ENCODE measurements at places on chromosomes 6 and 20.

GRCh38 chr6:21665110-21665391 is 71.5 kb downstream of the SOX4 start:
- no peak for DNase-seq

- no peak for DNase-seq
Measured at GRCh38 chr6:150936021-150936555, 70.6 kb downstream of the MTHFD1L start.

DNA sequence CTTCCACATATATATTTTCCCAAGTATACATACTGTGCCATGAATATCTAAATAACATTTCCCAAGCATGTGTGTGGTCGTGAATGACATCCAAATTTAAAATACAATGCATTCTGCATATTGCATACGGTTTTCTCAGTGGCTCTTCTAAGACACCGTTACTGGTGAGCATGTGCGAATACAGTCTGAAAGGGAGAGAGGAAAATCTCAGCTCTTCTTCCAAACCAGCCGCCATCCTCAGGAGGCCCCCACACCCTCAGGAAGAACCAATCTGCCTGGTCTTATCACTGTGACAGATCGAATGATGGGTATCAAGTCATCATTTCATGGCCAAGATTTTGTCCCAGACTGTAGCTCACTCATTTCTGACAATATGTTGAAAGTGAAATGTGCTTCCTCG is 50.7 kb downstream of the ADAT2 start:
- DNase-seq: no peak

- no peak for DNase-seq
Measured at GRCh38 chr6:44316481-44316880, 3.3 kb upstream of the AARS2 start.

- no peak for DNase-seq
Measured at GRCh38 chr6:38057994-38058393, 238.5 kb downstream of the ZFAND3 start.

DNA sequence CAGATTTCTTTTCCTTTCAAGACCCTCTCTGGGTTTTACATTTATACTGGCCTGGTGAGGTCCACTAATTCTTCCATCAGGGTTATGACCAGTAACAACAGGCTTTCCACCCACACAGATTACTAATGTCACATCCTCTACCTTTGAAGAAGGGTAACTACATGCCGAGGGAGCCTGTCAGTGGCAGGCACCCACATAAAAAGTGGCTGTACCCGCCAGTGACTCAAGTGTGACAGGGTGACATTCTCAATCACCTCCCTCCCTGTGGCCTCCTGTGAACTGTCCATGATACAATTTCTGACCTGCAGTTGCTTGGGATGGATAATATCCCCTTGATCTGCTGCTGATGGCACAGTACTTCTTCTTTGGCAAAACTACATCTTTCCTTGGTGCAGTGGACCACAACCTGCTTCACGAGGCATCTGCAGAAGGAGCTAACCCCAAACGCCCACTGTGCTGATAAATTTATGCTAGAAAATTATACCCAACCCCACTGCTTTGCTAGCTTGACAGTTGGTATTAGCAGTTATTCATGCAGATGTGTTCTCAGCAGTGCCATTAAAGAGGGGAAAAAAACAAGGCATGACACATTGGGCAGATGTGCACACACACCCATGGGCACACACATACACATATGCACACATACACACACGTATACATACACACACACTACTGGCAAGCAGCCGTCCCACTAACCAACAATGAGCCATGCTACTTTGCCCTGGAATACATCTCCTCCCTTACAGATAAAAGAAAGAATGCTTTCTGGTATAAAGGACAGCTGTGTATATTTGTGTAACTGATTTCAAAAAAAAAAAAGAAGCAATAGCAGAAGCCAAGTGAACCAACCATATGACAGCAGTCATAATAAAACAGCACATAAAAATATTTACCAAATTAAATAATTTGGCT is 20.8 kb downstream of the GFOD1 start:
- no peak for DNase-seq

DNA sequence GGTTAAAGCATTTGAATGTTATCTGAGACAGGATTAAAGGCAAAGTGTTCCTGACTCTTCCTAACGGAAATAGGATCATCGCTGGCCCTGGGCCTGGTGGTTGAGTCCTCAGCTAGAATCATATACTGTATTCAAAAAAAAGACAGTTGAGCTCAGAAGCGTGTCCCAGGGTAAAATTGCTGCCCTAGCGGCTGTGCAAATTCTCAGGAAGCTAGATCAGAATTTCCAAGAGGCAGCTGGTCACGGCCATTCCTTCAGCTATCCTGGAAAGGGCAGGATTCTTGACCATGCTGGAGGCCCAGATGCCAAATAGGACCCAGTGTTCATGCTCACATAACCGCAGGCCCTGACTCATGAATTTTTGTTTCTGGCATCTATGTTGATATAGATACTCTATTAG is 67.4 kb downstream of the STMND1 start:
- DNase-seq: no peak

GRCh38 chr20:61439251-61439650 is 187.2 kb downstream of the CDH4 start:
- no peak for DNase-seq

DNA sequence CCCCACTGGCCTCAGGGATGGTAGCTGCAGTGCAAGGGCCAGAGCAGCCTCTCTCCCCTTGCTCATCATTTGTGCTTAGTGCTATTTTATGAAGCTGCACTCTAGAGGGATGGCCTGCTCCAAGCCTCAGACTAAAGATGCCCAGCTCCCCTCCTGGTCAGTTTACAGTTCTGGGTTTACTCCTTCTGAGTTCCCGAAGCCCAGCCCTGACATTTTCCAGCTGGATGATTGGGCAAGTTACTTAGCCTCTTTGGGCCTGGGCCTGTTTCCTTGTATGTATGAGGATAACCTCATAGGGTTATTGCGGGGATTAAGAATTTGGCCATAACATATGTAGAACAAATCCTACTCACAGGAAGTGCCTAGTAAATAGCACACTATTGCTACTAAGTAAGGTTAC is 31.8 kb upstream of the EMILIN3 start:
- no peak for DNase-seq

GRCh38 chr6:7773322-7773721 is 47.4 kb downstream of the BMP6 start:
- no peak for DNase-seq

DNA sequence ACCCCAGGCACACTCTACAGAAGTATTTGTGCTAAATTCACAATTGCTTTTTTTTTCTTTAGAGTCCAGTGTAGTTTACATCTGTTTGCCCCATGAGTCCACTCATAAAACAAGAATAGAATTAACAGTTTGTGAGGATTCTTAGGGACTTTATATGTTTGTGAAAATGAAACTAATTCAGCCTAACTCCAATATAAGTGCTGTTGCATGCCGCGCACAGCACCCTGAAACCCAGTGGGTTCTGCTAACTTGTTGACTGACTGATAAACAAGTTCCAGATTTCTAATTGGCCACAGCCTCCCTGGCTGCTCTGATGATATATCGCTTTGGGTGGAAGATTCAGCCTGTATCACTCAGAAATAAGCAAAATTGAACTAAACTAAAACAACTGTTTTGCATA is 561.4 kb downstream of the PKHD1 start:
- no peak for DNase-seq

DNA sequence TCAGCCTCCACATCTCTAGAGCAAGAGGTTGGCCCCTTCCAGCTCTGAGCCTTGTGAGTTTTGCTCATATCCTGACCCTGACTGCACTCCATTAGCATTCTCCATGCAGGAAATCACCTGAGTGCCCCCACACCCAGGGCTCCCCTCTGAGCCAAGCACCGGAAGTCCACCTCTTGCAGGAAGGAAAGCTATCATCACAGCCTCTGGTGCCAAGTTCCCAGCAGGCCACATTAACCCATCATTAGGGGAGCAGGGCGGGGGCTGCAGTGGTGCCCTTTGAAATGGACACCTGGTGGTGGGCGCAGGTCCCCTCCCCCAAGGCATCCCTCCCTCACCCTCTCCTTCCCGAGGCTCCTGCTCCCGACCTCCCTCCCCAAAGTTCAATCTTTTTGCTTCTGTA is 16.1 kb downstream of the GRM4 start:
- DNase-seq: no peak

DNA sequence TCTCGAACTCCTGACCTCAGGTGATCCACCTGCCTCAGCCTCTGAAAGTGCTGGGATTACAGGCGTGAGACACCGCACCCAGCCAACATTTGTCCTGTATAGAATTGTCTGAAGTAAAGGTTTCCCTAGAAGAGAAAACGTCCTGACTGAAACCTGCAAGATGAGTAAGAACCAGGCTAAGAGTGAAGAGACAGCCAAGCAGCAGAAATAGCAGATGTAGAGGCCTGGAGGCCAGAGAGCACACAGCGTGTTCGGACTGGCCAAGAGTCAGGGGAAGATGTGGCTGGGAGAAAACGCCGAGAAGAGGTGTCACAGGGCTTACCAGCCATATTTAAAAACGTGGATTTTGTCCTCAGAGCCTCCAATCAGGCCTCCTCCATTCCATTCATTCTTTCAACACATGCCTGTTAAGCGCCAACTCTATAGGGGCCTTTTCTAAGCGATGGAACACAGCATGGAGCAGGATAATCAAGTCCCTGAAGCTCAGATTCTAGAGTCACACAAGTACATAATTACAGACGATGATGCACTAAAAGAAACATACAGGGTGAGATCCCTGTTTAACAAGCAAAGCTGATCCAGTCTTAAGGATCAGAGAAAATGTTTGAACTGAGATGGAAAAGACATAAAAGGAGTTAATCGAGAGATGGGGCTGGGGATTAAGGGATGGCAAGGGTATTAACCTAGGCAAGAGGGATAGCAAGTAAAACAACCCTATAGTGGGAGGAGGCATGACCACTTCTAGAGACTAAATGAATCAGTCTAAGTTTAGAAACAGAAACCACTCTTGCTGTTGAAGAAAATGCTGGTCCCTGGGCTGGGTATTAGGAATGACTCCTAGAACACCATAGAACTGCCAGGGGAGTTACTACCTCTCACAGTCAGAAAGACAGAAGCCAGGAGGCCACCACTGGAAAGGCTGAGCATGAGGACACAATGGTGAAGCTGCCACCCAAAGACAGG is 4.8 kb downstream of the ZCCHC3 start:
- no peak for DNase-seq

GRCh38 chr6:63560801-63561287 is 11.4 kb upstream of the LOC128125822 start:
- no peak for DNase-seq

DNA sequence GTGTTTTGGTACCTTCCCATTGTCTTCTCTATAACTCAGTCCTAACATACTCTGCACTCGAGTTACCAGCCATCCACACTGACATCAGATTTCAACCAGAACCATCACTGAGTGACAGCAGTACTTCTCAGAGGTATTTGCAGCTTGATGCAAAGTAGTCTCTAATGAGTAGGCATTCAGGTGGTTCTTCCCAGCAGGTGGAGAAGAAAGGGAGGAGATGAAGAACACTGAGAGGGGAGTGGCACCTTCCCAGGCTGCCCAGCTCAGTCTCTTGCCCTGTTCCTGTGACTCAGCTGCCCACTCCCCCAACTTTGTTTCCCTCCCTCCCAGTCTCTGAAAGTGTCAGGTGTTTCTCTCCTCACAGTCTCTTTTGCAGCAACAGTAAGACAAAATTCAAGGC is 38.7 kb upstream of the SMIM28 start:
- no peak for DNase-seq

- DNase-seq: no peak
Measured at GRCh38 chr6:25165800-25166199, 113.4 kb upstream of the CARMIL1 start.

DNA sequence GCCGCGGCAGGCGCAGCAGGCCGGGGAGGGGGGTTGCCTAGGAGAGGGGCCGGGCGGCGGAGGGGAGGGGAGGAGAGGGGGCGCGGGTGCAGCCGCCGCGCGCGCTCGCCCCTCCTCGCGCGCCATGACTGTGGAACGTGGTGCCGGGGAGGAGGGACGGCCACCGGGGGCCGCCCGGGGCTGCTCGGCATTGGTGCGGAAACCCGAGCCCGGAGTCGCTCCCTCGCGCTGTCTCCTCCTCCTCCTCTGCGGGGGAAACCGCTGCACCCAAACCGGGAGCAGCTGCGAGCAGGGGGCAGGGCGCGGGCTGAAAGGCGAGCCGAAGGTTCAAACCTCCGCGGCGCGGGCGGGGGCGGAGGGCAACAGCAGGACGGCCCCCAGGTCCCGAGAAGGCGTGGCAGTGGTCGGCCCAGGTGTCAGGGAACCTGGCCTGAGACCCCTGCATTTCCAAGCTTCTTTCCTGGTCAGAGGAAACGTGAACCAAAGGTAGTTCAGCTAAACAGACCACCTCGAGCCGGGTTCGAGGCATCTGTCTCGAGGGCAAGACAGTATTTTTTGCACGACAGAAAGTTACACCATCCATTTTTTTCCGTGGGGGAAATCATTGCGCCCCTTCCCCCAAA is 1.4 kb upstream of the TRERF1 start:
- peak; percentile 85 for DNase-seq

- no peak for DNase-seq
Measured at GRCh38 chr6:106370639-106371038, 10.1 kb downstream of the CRYBG1 start.

DNA sequence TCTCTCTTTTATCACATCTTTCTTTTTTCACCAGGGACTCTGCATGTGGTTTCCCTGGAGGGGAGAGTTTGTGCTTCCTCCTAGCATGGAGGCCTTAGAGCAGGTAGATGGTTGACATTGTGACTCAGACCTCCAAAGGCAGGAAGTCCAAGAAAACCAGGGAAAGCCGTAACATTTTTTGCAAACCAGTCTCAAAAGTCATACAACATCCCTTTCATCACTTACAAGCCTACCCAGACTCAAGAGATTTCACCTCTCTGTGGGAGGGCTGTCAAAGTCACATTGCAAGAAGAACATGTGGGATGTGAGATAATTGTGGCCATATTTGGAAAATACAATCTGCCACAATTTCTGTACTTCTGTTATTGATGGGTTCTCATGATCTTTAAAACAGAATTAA is 46.2 kb downstream of the SNRNP48 start:
- DNase-seq: no peak

- no peak for DNase-seq
Measured at GRCh38 chr20:4488407-4489339, 233.0 kb upstream of the PRND start.

- no peak for DNase-seq
Measured at GRCh38 chr6:399785-400534, 8.4 kb downstream of the IRF4 start.

GRCh38 chr20:38466171-38466570 is 6.5 kb upstream of the RALGAPB start:
- no peak for DNase-seq

GRCh38 chr6:12947151-12947871 is 230.7 kb downstream of the PHACTR1 start:
- DNase-seq: no peak

- peak; percentile 83 for DNase-seq
Measured at GRCh38 chr6:7589949-7590917, at the start of gene SNRNP48. Gene SNRNP48, plus strand, starts transcription at chr6:7590198. Its CDS starts 60 bp downstream, at chr6:7590258.

DNA sequence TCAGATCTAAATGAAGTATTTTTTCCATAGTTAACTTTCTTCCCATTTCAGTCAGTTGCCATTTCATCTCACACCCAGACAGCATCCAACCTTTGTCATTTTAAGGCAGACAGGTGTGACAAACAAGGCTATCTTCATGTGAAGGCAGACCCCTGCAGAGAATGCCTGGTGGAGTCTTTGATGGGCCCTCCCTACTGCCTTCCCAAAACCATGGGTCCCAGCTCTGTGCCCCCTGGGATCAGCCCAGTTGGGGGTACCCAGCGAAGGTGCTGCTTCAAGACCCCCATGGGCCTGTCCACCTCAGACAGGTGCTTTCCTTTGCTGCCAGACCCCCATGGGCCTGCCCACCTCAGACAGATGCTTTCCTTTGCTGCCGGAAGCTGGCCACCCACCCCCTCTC is 28.3 kb upstream of the ID1 start:
- DNase-seq: no peak

- DNase-seq: no peak
Measured at GRCh38 chr6:126446248-126446647, 106.3 kb downstream of the CENPW start.
